Right atrium auricular region (tissue), 2 donors: ENCODE measurements at places on chromosomes 1 and 21.
A peak's percentile ranks its signal among the peaks of the same experiment; 100 is the strongest.

DNA sequence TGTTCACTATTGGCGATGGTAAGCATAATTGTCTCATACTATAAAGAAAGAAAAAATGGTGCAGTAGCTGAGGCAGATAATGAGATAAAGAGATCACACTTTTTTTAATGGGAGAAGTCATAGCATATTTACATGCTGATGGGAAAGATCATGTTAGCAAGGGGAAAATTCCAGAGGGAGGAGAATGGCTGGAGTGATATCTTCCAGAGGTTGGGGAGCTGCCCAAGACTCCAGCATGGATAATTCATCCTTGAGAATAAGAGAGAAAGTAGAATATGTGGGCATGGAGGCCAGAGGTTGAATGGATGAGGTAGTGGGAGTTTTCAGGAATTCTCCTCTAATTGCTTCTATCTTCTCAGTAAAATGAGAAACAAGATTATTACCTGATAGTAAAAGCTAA is 45.8 kb upstream of the RGS1 start:
- no peak for DNase-seq

GRCh38 chr21:31686272-31686915 is 26.9 kb downstream of the SOD1 start:
- no peak for DNase-seq

DNA sequence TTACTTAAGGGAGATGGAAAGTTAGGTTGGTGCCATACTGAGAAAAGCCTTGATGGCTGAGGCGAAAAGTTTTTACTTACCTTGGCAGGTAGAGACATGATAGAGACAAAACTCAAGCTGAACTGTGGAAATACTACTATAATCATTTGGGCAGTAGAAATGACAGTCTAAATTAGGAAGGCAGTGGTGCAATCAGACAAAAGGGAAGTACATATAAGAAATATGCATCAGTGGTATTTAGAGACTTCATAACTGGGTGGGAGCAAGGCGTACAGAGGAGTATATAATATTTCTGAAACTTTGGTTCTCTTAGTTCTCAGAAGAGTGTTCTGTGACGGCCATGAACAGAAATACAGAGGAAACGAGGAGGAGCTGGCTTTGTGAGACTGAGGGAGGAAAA is 2.4 kb upstream of the CEP350 start:
- DNase-seq: no peak

DNA sequence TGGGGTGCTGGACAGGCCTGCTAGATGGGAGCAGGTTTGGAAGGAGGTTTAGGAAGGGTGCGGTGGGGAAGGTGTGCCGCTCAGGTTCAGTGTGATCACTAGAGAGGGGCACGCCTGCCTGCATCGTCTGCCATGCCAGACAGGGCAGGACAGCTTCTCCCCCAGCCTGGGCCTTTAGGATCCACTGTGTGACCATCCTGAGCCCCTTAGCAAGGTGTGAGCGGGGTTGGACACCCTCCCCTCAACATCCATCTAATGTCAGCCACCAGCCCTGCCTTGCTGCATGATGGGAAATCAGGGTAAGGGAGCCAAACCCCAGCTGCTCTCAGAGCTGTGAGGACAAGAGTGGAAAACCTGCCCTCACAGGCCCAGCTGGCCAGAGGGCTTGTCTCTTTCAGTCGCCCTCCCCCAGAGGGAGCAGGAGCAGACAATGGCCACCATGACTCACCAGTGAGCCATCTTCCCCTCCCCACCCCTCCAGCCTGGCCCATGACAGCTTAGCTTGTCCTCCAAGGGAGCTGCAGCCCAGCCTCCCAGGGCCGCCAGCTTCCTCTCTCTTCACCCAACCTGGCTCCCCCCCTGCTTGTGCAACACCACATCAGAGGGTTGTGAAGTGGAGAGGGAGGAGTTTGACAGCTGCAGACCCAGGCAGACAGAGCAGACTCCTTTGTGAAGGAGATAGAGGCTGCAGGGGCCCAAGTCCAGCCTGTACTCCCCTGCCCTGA is 37.0 kb downstream of the NUAK2 start:
- DNase-seq: peak; percentile 85

GRCh38 chr1:167566766-167567165 is 13.2 kb upstream of the CREG1 start:
- DNase-seq: no peak

- DNase-seq: no peak
Observed at GRCh38 chr1:208381481-208381880, 137.3 kb upstream of the PLXNA2 start.

GRCh38 chr1:175413367-175413766 is 220.8 kb upstream of the KIAA0040 start:
- DNase-seq: no peak

DNA sequence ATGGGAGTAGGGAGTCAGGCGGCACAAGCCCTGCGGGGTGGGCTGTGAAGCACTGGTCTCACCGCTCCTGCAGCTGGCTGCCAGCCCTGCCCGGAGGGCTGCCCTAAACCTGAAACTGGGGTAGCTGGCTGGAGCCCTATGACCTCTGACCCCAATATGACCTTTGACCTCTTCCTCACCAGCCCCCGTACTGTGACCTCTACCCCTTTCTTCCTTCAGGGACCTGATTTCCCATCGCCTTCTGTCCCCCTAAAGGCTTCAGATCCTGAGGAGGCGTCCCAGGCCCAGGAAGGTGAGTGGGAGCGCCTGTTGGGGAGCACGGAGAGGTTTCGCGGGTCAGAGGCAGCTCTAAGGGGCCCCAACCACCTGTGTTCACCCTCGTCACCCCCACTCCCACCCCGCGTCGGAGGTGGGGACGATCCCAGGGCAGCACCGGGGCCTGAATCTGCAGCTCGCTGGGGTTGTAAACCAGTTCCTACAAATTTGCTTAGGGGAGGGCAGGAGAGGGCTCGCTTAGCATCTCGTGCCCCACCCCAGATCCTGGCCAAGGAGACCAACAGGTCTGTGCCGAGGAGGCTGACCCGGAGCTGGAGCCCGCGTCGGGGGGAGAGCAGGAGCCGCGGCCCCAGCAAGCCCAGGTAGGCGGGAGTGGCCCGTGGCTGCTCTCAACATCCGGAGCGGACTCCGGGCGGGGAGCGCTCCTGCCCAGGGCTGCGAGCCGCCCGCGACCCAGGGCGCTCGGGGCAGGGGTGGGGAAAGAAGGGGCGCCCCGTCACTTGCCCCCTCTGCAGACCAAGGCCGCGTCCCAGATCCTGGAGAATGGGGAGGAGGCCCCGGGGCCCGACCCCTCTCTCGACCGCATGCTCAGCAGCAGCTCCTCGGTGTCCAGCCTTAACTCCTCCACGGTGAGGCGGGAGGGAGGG is 7.3 kb downstream of the SYTL1 start:
- no peak for DNase-seq

DNA sequence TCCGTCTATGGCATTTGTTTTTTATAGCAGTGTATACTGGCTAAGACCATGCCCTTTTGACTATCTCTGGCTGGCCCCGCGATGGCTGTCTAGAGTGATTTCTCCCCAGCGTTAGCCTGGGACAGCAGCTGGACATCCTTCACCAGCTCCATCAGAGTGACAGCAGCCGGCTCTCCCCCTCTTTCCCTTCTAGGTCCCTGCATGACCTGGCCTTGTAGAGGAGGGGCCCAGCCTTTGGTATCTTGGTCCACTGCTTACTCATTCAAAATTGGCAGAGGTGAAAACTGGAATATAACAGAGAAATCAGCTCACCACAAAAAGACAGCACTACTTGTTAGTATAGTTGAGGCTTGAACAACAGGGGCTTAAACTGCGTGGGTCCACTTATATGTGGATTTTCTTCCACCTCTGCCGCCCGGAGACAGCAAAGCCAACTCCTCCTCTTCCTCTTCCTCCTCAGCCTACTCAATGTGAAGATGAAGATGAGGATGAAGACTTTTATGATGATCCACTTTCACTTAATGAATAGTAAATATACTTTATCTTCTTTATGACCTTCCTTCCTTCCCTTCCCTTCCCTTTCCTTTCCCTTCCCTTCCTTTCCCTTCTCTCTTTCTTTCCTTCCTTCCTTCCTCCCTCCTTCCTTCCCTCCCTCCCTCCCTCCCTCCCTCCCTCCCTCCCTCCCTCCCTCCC is 29.4 kb upstream of the B3GALNT2 start:
- no peak for DNase-seq

DNA sequence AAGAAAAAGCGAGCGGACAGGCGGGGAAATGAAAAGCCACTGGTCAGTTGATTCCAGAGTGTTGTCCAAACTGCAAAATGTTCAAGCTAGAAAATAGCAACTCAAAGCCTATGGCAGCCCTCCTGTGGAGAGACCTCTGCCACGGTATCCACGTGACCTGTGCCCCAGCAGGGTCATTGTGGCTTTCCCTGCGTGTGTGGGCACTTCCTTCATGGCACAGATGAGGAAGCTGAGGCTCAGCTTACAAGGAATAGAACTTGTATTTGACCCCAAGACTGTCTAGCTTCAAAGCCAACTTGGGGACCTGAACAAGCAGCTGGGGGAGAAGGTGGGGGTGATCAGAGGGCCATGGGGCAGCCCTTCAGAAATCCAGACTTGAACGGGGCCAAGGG is 15.6 kb upstream of the PLEKHG5 start:
- DNase-seq: no peak

DNA sequence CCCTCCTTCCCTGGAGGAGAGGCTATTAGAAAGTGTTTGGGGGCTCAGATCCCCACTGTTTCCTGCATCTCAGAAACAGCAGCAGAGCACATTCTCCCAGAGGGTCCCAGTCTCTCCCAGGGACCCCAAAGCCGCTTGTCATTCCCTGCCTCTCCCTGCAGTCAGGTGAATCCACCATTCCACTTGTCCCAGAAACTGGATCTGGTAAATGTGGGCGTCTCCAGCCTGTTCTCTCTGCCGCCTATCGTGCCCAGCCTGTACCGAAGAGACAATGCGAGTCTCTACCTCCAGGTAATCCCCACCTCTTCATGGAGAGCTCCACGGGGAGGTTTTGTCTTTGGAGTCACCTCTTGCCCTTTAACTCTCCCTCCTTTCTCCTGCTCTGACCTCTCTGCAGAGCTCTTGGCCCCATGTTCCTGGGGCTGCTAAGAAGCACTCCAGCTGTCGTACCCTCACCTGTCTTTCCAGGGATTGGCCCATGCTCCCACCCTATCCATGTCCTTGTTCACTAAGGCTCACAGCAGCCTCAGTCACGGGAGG is 26.9 kb downstream of the INAVA start:
- DNase-seq: no peak

- no peak for DNase-seq
Observed at GRCh38 chr1:43439781-43440180, 13.9 kb downstream of the HYI start.

GRCh38 chr1:204453141-204453772 is 41.3 kb downstream of the PIK3C2B start:
- DNase-seq: no peak

DNA sequence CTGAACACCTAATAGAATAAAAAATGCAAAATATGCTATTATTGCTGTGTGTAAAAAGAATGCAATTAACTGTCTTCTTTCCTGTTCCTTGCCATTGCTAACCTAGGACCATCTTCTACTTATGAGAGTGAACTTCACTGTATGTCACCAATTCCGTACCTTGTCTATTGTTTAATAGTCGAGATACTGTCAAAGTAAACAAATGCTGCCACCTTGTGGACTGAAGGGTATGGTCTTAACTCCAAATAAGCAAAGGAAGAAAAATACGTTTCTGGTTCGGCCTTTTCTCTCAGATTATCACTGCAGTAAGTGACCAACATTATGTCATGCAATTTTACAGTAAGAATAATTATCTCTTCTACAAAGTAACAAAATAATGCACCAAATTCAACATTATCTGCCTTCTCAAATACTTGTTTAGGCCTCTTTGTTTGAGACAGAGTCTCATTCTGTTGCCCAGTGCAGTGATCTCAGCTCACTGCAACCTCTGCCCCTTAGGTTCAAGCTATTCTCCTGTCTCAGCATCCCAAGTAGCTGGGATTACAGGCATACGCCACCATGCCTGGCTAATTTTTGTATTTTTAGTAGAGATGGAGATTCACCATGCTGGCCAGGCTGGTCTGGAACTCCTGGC is 133.4 kb downstream of the COP1 start:
- no peak for DNase-seq

DNA sequence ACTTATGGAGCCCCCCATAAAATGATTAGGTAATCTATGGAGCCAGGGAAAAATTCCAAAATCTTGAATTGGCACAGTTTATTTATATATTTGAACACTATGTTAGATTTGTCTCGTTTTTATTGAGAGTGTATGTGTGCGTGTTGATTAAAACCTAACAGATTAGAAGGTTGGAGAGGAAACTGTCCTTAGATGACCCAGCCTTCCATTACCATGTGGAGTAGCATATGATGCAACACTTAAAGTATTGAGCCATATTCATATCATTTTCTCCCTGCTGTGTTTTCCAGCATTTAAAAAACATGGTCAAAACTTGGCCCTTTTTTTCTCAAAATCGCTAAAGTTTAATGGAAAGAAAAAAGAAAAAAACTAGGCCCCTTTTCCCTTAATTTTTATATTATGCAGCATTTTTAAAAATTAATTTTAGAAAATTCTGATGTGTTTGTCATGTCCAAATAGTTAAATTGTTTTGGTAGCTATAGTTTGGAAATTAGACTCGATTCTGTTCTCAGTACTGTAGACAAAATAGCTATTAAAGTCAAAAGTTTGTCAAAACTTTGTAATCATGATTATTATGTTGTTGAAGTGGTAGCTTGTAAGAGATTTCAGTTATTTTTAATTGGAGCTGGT is 2.3 kb downstream of the LRRC8D start:
- no peak for DNase-seq

GRCh38 chr1:114715952-114716303 is 643 bp downstream of the NRAS start:
- no peak for DNase-seq

GRCh38 chr1:43319766-43320165 is 17.9 kb upstream of the MPL start:
- DNase-seq: no peak

DNA sequence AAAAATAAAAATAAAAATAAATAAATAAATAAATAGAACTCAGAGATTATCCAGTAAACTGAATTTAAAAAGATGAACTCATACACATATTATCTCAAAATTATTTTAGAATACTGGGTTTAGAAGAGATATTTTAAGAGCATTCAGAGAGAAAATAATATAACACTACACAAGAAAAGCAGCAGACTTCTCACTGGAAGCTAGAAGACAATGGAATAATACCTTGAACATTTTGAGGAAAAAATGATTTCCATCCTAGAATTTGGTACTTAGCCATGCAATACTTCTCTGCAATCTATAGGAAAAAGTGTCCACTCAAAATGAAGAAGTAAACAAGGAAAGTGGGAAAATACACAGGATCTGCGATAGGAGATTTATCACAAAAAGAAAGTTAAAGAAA is 24.2 kb downstream of the TRMT1L start:
- DNase-seq: no peak

DNA sequence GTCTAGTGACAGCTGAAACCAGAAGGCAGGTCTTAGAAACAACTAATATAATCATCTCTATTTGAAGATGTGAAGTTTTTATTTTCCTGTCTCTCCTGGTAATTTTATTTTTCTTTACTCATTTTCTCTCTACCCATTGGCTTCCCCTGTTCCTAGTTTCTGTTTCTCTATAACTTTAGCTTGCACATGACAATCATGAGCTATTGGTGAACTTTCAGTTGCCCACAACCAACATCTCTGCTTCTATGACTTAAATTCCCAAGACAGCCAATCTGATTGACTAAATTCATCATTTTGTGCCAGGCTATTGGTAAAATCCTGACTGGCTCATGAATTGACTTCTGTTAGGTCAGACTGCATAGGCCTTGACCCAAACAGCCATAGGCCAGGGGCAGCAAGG is 13.7 kb upstream of the ACADM start:
- no peak for DNase-seq
